ENCODE measurements at places on chromosomes 3 and 15.

DNA sequence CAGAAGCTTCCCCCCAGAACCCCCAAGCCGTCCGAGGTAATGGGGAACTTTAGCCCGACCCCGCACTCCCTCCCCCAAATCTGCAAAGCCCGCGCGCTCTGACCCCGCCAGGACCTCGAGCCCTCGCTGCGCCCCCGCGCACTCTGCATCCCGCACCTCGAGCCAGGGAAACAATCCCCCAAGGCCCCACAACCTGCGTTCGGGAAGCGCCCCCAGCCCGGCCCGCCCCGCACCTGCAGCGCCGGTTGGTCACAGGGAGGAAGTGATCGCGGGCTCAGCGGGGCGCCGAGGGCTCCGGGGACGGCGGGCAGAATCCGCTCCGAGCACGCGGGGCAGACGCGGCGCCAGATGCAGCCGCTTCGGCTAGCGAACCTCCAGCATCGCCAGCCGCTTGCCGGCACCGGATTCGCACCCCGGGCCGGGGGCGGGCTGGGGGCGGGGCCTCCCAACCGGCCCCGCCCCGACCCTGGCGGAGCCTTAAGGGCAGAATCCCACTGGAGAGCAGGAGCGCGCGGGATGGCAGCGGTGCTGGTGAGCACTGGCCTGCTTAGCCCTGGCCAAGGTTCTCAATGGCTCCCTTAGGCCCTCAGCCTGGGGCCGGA, at the start of gene CAMKV:
Gene CAMKV (minus strand): TSS at position 382 of the 602 bp plus-strand sequence. CDS start 7,518 bp downstream, outside the sequence.
- no peak for DNase-seq

DNA sequence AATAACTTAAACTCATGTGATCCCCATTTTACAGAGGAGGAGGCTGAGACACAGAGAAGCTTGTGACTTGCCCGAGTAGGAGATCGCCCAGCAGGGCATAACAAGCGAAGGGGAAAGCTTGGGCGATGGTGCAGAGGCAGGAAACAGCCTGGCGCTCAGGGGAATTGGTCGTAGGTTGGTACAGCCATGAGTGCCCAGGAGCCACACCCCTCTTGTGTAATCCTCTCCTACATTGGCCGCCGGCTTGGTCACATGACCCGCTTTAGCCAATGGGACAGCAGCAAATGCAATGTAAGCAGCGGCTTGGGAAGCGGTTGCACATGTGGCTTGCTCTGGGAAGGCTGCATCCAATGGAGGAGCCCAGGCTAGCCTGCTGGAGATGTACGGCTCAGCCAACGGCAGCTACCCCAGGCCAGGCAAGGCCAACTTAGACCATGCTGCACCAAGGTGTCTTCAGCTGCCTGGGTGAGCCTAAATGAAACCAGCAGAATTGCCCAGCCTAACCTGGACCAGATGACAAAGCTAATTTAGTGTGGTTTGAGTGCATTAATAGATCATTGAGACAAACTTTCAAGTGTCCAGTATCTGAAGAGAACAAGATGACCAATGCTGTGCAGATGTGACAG, 50.3 kb upstream of the SLC6A6 start:
- peak; percentile 3 for DNase-seq

DNA sequence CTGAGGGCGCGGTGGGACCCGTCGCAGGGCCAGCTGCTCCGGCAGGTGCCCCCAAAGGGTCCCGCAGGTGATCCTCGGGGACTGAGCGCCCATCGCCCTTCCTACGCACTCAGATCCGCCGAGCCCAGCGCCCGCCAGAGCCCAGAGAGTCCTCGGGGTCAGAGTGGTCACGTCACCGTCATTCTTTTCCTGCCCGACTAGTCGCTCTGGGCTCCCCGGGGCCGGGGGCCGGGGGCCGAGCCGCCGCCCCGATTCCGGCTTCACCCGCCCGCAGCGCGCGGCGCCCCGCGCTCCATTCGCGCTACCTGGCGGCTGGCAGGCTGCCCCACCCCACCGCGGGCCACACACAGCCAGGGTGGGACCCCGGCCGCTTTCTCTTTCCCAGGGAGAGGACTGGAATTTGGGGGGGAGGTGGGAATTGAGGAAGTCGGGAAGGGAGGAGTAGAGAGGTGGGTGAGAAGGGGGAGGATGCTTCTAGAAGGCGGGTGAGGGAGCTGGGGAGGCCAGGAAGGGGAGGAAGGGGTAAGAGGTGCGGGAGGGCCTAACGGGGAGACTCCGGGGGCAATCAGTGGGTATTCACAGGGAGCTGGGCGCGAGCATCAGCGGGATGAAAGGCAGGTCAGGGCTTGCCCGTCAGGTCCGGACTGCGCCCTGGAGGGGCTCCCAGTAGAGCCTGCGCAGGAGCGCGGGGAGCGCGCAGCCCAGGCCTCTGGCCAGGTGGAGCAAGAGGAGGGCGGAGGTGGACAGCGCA, 36.1 kb upstream of the EPHB3 start:
- no peak for DNase-seq

- DNase-seq: no peak
Observed at GRCh38 chr3:188905547-188905946, 266.2 kb upstream of the TPRG1 start.

DNA sequence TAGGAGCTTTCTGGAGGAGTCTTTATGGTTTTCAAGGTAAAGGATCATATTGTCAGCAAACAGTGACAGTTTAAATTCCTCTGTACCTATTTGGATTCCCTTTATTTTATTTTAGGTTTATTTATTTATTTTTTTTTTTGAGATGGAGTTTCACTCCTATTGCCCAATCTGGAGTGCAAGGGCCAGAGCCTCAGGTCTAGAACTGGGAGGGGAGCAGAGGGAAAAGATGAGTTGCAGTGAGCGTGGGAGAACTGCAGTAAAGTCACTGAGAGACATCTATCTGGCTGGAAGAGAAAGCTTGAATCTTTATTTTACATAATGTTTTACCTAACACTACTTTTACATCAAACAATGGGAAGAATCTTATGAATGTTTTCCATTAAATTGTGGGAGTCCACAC, 49.5 kb upstream of the GK5 start:
- DNase-seq: no peak

- no peak for DNase-seq
Observed at GRCh38 chr15:72233769-72234168, 2.8 kb upstream of the PKM start.

DNA sequence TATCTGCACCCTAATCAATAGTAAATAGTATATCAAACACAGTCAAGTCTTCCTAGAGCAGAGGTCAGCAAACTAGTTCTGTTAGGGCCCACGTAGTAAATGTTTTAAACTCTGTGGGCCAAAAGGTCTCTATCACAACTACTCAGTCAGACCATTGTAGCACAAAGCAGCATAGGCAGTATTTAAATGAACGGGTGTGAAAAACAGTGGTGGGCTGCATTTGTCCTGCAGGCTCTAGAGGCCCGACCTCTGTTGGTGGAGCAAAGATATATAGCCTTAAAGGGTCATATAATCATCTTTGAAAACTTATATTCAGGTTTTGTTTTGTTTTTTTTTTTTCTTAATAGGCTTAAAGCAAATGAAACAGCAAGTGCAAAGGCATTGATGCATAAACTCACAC, 326.4 kb upstream of the TRIM42 start:
- no peak for DNase-seq

DNA sequence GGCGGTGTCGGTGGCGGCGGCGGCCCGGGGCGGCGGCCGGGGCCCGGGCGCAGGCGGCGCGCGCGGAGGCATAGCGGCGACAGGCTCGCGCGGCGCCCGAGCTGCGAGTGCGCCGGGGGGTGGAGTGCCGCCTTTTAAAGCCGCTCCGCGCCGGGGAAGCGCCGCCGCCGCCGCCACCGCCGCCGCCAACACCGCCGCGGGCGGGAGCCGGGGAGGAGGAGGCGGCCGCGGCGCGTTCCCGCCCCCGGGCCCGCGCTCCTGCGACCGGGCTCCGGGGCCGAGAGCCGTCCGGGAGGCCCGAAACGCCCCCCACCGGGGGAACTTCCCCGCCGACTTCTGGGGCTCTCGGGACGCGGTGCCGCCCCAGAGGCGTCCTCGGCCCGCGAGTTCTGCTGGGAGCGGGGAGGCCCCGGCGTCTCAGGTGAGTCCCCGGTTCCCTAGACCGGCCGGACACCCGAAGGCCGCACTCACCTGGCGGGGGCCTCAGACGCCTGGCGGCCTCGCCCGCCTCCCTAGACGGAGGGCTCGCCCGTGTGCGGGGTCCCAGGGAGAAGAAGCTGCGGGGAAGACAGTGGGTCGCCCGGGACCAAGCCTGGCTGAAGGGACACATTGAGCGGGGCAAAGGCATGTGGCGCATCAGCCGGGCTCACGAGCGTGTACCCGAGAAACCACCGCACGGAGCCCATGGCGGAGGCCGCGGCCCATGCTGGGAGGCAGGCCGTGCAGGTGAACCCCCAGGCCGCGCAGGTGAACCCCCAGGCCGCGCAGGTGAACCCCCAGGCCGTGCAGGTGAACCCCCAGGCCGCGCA, at the start of gene PCSK6:
Gene PCSK6 (minus strand): TSS at position 109 of the 809 bp plus-strand sequence. CDS start 37 bp downstream, at position 72.
- no peak for DNase-seq

- no peak for DNase-seq
Observed at GRCh38 chr3:5144316-5144994, 22.4 kb downstream of the ARL8B start.

DNA sequence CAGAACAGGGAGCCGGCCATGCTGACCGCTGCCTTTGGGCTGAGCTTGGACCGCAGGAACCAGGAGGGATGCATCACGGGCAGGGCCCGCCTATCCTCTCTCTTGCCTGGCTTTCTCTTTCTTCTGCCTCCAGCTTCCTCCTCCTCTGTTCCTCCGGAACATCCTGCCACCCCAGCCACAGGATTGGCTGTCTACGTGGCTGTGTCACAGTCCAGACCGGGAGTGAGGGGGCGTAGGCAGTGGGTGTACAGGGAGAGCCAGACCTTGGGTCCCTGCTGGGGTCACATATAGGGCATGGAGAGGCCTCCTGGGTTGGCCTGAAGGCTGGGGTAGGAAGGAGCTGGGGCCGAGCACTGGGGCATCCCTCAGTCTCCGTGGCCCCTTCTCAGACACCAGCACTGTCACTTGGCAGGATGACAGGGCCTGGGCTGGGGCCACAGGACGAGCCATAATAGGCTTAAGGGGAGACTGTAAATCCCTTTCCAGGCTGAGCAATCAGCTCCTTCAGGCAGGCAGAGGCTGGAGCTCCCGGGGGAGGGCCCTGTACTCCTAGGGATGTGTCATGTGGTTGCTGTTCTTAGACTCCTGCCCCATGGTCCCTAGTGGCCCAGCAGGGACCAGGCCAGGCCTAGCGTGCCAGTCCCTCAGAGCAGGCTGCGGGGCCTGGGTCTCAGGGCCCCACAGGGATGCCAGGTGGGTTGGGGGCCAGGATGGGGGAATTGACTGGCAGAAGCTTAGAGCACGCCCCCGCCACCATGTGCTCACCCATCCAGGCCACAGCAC, 25.4 kb downstream of the LINGO1 start:
- no peak for DNase-seq

DNA sequence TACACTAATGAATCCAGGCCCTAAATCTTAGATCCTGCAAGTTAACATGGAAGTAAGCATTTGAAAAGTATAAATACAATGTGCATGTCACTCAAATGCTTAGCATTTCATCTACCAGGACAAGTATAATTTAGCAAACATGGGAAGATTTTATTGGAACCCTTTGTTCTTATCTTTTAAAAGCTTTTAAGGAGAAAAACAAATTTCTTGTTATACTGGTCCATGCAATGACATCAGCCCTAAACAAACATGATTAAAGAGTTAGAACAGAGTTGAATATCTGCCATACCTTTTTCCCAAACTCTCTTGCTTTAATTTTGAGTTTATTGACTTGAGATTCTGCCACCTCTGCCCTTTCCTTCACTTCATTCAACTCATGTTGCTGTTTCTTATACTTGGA, 87.0 kb downstream of the HHLA2 start:
- no peak for DNase-seq

GRCh38 chr3:147925272-147925671, 516.1 kb downstream of the ZIC1 start:
- DNase-seq: no peak

- no peak for DNase-seq
Observed at GRCh38 chr15:99682455-99682854, 50.8 kb downstream of the LYSMD4 start.

DNA sequence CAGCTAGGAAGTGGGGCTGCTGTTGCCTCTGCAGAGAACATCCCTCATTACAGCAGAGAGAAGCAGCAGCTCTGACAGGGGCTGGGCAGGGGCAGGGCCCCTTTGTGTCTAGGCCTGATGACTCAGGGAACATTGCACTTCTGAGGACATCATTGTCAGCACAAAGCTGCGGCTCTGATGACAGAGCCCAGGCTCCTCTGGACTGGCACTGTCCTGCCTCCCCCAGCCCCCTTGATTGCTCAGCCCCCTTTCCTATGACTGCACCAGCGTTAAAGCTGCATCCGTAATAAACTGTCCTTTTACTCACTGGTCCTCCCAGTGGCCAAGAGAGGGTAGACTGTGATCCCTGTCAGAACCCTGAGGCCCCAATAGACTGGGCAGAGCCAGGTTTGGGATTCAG, 18.3 kb downstream of the TRH start:
- DNase-seq: no peak

DNA sequence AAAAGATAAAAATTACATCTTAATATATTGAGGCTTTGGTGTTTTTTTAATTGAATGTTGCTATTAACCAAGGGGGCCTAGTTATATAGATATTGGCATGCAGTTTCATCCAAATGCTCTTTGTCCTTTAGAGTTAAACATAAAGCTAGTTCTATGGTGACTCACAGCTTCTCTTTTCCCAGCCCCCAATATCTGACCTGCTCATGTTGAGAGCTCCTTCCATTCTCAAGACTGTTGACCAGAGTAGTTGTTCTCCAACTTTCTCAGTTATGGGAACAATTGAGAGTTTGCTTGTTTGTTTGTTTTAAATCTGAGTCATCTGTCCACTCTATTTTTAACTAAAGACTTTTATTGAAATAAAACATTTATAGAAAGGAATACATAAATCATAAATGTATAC, 15.8 kb upstream of the RARB start:
- no peak for DNase-seq

DNA sequence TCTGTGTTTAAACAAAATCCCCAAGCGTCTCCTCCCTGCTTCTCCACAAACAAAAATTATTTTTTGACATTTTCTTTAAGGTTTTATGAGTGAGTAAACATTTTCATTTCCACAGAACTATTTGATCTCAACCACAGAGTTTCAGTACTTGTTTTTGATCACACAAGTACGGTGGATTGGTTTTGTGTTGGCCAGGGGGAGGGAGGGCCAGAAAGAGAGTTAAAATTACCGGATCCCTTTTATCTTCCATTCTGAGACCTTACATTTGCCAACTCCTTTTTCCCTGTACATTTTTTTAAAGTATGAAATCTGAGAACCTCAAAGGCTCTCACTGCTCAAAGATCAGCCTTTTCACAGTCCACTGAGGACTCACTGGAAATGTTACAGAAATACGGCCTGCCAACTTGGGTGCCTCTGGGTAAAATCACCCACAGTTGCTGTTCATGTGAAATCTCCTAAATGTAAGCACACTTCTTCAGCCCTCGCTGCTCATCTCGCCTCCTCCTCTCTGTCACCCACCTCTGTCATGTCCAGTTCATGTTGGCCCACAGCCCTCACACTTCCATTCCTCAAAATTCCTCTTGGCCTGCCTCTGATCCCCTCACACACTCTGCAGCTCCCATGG, 1.7 kb downstream of the HOMER2 start:
- no peak for DNase-seq

- DNase-seq: no peak
Observed at GRCh38 chr3:29559741-29560465, 279.0 kb downstream of the RBMS3 start.

- DNase-seq: no peak
Observed at GRCh38 chr15:34460451-34460850, 22.8 kb upstream of the GOLGA8A start.

- DNase-seq: no peak
Observed at GRCh38 chr3:187954873-187955586, 198.9 kb upstream of the LPP start.

GRCh38 chr3:137020315-137020714, 62.5 kb downstream of the IL20RB start:
- DNase-seq: no peak

GRCh38 chr3:129560911-129561594, 18.1 kb downstream of the H1-8 start:
- no peak for DNase-seq
